ENCODE measurements at places on chromosomes 2 and 18.

GRCh38 chr18:50192995-50193795 lies 1.8 kb downstream of the MYO5B start:
- no peak for DNase-seq

GRCh38 chr2:6787376-6787775 lies 78.3 kb downstream of the CMPK2 start:
- DNase-seq = no peak

DNA sequence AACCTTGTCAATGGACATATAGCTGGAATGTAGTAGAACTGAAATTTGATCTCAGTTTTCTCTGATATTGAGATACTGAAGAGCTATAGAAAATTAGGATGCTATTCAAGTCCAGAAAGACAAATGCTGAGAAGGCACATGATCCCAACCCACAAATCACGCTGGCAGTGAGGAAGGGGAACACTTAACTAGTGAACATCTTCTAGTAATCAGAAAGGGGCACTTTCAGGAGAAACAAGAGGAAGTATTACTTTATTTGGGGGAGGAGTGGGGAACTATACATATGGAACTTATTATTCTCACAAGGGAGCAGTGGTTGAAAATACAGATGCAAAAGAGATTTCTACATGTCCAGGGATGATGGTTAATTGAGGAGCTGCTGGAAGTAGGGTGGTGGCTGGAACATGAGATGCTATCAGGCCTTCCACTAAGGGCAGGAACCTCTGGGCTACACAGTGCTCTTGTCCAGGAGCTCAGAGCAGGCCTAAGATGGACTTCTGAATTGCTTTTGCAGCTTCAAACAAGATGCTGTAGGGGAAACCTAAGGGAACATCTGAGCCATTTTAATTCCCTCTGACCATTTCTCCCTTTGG lies 79.3 kb downstream of the TGFA start:
- DNase-seq = no peak

- no peak for DNase-seq
Observed at GRCh38 chr18:68962623-68963022, 164.7 kb downstream of the CCDC102B start.

DNA sequence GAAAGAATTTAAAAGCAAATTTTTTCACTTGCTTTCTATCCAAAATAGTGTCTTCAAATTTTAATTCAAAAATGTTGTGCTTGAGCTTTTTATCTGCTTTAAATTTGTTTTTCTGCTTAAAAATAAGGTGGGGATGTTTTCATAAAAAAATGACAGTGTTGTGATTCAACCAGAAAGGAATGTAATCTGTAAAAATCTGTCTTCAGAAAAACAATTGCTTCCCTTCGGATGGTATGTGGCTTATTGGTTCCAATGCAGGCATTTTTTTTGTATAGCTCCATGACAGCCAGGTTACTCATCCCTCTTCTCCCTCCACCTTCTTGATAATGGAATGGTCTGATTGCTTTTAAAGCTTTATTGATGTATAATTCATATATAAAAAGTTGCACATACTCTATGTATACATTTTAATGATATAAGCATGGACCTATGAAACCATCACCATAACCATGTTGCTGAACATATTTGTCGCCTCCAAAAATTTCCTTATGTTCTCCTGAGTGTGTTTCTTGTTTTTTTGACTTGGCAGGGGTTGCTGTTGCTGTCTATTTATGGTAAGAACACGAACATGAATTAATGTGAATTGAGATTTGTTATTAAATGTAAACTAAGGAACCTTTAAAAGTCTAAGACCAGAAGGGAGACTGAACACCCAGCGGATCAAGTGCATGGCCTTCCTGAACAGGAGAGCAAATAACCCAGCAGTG lies 363.7 kb upstream of the SPHKAP start:
- DNase-seq = no peak
